ENCODE measurements at places on chromosomes 11 and 22. TPM values are rescaled to one million over a fixed set of nuclear protein-coding genes. Genes with fewer than 3 reads are reported as not detected.

DNA sequence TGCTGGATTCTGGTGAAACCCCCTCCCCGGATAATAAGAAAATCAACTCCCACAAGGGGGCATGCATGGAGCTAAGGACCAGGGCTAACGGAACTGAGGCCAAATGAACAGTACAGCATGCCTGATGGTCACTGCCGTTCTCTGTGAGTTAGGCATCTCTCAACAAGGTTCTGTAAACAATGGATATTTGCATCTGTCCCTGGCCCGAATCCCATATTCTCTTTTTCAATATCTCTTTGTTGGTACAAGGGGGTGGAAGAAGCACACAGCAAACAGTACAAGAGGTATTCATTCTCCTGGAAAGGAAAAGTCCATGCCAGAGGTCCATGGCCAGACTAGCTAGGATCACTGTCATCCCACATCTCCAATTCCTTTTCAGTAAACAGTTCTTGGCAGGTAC lies 32.2 kb upstream of the APOA1 start:
- no peak for DNase-seq
- H3K36me3 ChIP-seq, result peaks cover 8% of the 10 kb centered on the region
- no peaks in the 10 kb centered on the region for H3K4me1 ChIP-seq
- H3K27ac ChIP-seq, result no peak overlapping the region
- no peak overlapping the region for H3K4me3 ChIP-seq
- H3K27me3 ChIP-seq, result no peaks in the 10 kb centered on the region

- no peak for DNase-seq
- H3K4me3 ChIP-seq, result no peak overlapping the region
- H3K27me3 ChIP-seq, result no peaks in the 10 kb centered on the region
- no peaks in the 10 kb centered on the region for H3K4me1 ChIP-seq
- no peak overlapping the region for H3K27ac ChIP-seq
Observed at GRCh38 chr22:48919187-48919590, 908.5 kb downstream of the BRD1 start.

GRCh38 chr11:108063410-108063809 lies 54.7 kb downstream of the CUL5 start:
- no peaks in the 10 kb centered on the region for H3K27me3 ChIP-seq
- H3K27ac ChIP-seq, result no peak overlapping the region
- no peaks in the 10 kb centered on the region for H3K36me3 ChIP-seq
- H3K4me1 ChIP-seq, result no peaks in the 10 kb centered on the region

- no peaks in the 10 kb centered on the region for H3K36me3 ChIP-seq
- no peak overlapping the region for H3K4me3 ChIP-seq
- H3K4me1 ChIP-seq, result no peaks in the 10 kb centered on the region
- no peaks in the 10 kb centered on the region for H3K27me3 ChIP-seq
Observed at GRCh38 chr11:128151780-128152179, 435.6 kb downstream of the ETS1 start.

TIGD3 gene
- total RNA-seq, result 0.48 TPM

GRCh38 chr22:38230916-38231315 lies 29.1 kb downstream of the MAFF start:
- DNase-seq, result no peak
- H3K27me3 ChIP-seq, result no peaks in the 10 kb centered on the region
- H3K36me3 ChIP-seq, result peaks cover 7% of the 10 kb centered on the region
- H3K4me3 ChIP-seq, result no peak overlapping the region
- peak overlapping the region; percentile 50 for H3K27ac ChIP-seq

- no peak overlapping the region for H3K27ac ChIP-seq
- H3K4me3 ChIP-seq, result no peak overlapping the region
- H3K4me1 ChIP-seq, result no peaks in the 10 kb centered on the region
- no peak for DNase-seq
- no peaks in the 10 kb centered on the region for H3K36me3 ChIP-seq
- H3K27me3 ChIP-seq, result no peaks in the 10 kb centered on the region
Observed at GRCh38 chr11:70637949-70638583, 239.7 kb downstream of the CTTN start.

GRCh38 chr11:66970807-66971442 lies 4.2 kb upstream of the C11orf86 start:
- no peaks in the 10 kb centered on the region for H3K27me3 ChIP-seq
- H3K4me3 ChIP-seq, result no peak overlapping the region
- peak overlapping the region; percentile 66 for H3K27ac ChIP-seq
- H3K4me1 ChIP-seq, result no peaks in the 10 kb centered on the region
- DNase-seq, result no peak
- no peaks in the 10 kb centered on the region for H3K36me3 ChIP-seq

GRCh38 chr22:48397531-48398180 lies 1430.0 kb downstream of the BRD1 start:
- H3K4me3 ChIP-seq, result no peak overlapping the region
- DNase-seq, result no peak
- H3K4me1 ChIP-seq, result no peaks in the 10 kb centered on the region
- H3K27ac ChIP-seq, result no peak overlapping the region
- H3K36me3 ChIP-seq, result no peaks in the 10 kb centered on the region

- no peak for DNase-seq
- H3K4me3 ChIP-seq, result no peak overlapping the region
- peaks cover 5% of the 10 kb centered on the region for H3K4me1 ChIP-seq
- no peak overlapping the region for H3K27ac ChIP-seq
- no peaks in the 10 kb centered on the region for H3K36me3 ChIP-seq
- H3K27me3 ChIP-seq, result no peaks in the 10 kb centered on the region
Observed at GRCh38 chr11:96074551-96075310, 150.8 kb upstream of the MTMR2 start.

- H3K4me1 ChIP-seq, result no peaks in the 10 kb centered on the region
- no peak overlapping the region for H3K27ac ChIP-seq
- no peaks in the 10 kb centered on the region for H3K36me3 ChIP-seq
- H3K4me3 ChIP-seq, result no peak overlapping the region
- DNase-seq, result no peak
Observed at GRCh38 chr11:58863697-58864096, 19.2 kb upstream of the GLYATL2 start.

- no peak overlapping the region for H3K27ac ChIP-seq
- H3K4me1 ChIP-seq, result peaks cover 31% of the 10 kb centered on the region
- no peaks in the 10 kb centered on the region for H3K27me3 ChIP-seq
- no peak overlapping the region for H3K4me3 ChIP-seq
- no peak for DNase-seq
- H3K36me3 ChIP-seq, result no peaks in the 10 kb centered on the region
Observed at GRCh38 chr22:37672206-37672919, 3.1 kb upstream of the LGALS1 start.

DNA sequence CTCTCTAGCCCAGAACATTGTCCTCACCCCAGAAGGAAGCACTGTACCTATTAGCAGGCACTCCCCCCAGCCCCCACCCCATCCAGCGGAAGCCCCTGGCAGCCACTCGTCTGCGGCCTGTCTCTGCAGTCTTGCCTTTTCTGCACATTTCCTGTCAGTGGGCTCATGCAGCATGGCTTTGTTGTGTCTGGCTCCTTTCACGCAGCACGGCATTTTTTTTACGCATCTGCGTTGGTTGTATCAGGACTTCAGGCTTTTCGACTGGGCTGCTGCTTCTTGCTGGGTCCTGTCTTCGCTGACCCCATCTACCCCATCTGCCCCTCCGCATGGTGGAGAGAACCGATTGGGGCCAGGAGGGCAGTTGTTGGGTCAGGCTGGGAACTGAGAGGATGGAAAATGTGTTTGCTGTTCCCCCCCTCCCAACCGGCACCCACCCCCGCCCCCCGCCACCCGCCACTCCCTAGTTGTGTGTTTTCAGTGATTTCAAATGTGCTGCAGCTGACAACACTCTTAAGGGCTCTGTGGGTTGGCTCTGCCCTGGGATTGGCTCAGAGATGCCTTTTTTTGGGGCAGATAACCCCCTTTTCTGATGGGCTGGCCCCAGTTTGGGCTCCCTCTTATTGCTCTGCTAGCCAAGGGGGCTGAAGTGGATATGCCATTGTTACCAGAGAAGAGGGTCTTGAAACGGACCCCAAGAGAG lies 110.0 kb downstream of the KIAA1671 start:
- no peak overlapping the region for H3K4me3 ChIP-seq
- H3K4me1 ChIP-seq, result no peaks in the 10 kb centered on the region
- DNase-seq, result no peak
- no peaks in the 10 kb centered on the region for H3K27me3 ChIP-seq

GRCh38 chr11:37353192-37353591 lies 755.2 kb upstream of the RAG2 start:
- H3K4me1 ChIP-seq, result no peaks in the 10 kb centered on the region
- no peaks in the 10 kb centered on the region for H3K27me3 ChIP-seq
- H3K27ac ChIP-seq, result no peak overlapping the region
- H3K36me3 ChIP-seq, result no peaks in the 10 kb centered on the region

GSTT2 gene
- not detected for total RNA-seq

DNA sequence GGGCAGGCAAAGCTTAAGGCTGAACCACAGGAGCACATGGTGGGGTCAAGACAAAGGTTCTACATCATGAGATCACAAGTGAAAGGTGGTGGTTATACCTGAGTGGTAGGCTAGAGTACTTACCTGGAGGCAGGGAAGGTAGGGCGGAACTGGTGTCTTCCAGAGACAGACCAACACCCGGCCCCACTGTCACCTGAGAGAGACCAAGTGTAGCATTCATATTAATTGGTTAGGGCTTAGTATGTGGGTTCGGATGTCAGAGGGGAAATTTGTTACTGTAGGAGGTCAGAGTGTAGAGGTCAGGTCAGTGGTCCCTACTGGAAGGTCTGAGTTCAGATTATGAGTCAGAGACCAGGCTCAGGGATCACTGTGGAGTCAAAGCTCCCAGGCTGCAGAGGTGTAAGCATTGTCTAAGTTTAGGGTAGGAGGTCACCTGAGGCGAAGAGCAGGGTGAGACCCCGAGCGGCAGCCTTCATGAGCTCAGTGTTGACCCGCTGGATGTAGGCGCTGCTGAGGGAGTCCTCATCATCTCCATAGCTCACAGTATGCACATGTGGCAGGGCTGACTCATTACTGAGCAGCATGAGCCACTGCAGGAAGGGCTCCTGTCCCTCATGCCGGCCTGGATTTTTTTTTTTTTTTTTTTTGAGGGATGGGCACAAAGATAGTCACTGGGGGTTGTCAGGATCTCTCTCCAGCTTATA lies 3.2 kb downstream of the TPP1 start:
- H3K4me3 ChIP-seq, result no peak overlapping the region
- no peak for DNase-seq
- peaks cover 9% of the 10 kb centered on the region for H3K4me1 ChIP-seq
- no peaks in the 10 kb centered on the region for H3K36me3 ChIP-seq
- H3K27ac ChIP-seq, result no peak overlapping the region
